ENCODE measurements at places on chromosomes 7 and 10.

- no peak for DNase-seq
Observed at GRCh38 chr10:17585016-17585415, 32.2 kb downstream of the HACD1 start.

- DNase-seq, result no peak
Observed at GRCh38 chr7:4655311-4655710, 26.8 kb upstream of the FOXK1 start.

DNA sequence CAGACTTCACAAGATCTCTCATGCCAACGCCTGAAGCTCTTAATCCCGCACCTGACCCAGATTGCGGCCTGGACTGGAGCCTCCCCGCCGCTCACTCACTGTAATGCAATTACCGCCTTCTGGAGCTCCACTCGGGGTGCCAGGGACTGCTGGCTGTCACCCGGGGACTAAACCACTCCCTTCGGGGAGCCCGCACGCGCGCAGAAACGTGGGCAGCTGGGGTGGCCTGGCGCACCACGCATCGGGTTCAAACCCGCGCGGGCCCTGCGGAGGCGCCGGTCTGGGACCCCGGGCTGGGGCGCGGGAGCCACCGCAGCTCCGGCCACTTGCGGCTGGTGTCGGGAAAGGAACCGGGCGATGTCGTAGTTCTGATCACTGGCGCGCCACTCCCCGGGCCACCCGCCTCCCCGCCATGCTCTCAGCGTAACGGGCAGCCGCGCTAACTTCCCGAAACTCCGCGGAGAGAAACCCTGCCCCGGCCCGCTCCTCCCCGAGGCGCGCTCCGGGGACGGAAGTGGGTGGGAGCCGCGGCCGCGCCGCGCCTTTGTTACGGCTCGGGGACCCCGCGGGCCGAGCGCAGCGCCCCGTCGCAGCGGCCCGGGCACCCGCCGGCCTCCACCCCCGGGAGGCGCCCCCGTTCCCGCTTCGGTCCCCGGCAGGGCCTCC lies 100.3 kb upstream of the SVIL start:
- peak; percentile 14 for DNase-seq

DNA sequence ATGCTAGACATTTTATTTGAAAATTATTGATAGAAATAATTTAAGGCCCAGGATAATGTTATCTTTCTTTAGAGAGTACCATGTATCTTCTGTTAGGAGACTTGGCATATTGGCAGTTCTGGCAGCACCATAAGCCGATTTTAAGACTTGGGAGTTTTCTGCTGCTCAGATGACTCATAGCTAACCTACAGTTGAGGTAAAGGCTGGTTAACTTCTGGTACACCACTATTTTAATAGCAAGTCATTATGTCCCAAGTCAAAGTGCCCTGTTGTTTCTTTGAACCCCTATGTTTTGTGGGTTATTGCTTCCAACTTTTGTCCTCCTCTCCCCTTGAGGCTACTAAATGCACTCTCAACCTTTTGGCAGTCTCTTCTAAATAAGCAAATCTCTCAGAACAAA lies 25.2 kb downstream of the ATRNL1 start:
- DNase-seq, result no peak

DNA sequence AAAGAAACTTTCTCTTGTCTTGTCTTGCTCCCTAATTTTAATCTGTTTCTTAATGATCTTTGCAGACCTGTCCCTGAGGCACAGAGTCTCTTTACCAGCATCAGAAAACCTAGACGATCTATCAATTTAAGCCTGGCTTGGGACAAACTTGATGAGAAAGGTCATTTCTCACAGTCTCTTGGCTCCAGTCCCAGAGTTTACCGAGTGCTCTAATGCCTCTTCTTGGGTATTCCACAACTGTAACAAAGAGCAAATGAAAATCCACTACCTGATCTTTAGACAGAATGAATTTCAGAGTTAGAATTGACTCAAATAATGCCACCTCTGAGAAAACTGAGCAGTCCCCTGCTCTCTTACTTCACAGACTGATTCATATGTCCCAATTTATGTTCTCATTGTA lies 106.4 kb upstream of the DNAJB12 start:
- no peak for DNase-seq

GRCh38 chr7:90850471-90850870 lies 254.3 kb downstream of the CDK14 start:
- no peak for DNase-seq

DNA sequence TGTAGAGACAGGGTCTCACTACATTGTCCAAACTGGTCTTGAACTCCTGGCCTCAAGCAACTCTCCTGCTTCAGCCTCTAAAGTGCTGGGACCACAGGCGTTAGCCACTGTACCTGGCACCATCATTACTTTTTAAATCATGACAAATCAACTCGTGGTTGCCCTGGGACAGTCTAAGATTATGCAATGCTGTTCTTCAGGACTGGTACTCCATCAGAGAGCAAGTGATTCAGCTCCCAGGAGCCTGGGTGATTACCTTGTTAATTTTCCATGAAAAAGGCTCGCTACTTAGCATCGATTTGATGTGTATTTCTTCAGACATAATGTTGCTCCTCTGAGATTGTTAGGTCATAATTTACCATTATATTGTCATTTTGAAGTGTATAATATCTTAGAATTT lies 158.9 kb upstream of the STEAP4 start:
- DNase-seq, result no peak

- no peak for DNase-seq
Observed at GRCh38 chr10:21825345-21825744, 178.2 kb downstream of the DNAJC1 start.

GRCh38 chr10:89738551-89739209 lies 37.3 kb downstream of the KIF20B start:
- DNase-seq, result peak; percentile 3

- no peak for DNase-seq
Observed at GRCh38 chr7:149720372-149721083, 52.9 kb downstream of the ZNF467 start.

DNA sequence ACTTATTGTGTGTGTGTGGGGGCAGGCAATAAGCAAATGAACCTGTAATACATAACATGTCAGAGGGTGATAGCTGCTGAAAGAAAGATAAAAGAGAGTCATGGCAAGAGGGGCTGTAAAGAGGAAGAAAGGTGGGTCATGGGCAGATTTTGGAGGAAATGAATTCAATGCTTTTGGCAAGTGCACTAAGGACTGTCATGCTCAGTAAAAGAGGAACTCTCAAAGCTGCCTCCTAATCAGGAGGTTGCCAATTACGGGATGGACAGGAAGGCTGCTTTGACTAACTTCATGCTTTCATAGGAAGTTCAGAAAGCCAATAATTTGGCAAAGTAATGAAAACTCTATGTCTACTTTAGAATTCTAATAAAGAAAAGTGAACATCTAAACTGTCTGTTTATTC lies 401.2 kb downstream of the SH2D4B start:
- no peak for DNase-seq

- no peak for DNase-seq
Observed at GRCh38 chr10:71965623-71966022, 1.4 kb downstream of the CHST3 start.

Measured in GM12892 (cell line).